ENCODE measurements at places on chromosomes 3 and 15.

- DNase-seq: no peak
Measured at GRCh38 chr15:80153900-80154299, 1.1 kb downstream of the FAH start.

DNA sequence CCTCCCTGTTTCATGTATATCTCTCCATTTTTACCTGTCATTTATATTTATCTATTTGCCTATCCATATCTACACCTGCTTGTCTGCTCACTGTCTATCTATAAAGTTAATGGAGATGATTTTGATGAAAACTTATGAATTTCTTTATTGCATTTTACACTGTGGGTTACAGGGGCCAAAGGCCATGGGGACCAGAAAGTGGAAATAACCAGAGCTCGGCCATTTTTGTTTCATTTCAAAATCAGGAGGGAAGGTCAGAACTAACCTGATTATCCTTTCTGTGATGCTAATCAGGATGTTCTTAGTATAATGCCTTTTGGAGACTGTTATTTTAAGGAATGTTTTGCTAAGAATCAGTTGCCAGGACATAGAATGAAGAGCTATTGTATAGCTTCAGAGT lies 147.2 kb downstream of the LPP start:
- DNase-seq: no peak

GRCh38 chr3:17579289-17580031 lies 163.0 kb downstream of the TBC1D5 start:
- no peak for DNase-seq

GRCh38 chr3:47283193-47283537 lies 421 bp downstream of the KLHL18 start:
- DNase-seq: no peak

DNA sequence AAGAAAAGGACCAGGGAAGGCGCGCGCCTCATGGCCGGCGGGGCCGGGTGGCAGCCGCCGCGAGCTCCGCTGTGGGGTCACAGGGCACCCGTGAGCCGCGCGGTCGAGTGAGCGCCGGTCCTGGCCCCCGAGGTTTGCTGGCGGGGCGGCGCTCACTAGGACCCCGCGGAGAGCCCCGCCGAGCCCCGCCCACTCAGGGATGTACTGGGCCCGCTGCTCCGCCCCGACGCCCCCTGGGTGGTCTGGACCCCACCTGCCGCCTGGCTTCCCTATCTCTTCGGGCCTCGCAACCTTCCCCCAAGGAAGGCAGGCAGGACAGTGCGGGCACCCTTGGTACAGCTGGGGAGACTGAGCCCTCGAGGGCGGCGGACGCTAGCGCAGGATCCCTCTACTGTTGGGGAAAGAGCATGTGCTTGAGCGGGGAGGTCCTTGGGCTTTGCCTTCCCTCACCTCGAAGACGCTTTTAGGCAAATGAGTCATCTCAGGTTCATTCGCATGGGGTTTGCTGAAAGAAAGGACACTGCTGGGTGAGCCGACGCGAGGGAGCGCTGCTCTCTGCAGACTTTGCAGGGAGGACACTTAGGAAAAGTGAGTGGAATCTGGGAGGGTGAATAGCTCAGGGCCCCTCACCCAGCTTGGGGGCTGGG lies at the start of gene CHRNB4:
Gene CHRNB4 (minus strand): TSS at position 109 of the 647 bp plus-strand sequence. CDS start 77 bp downstream, at position 32.
- DNase-seq: no peak

- no peak for DNase-seq
Measured at GRCh38 chr3:110680450-110680849, 391.2 kb upstream of the NECTIN3 start.

GRCh38 chr3:78875851-78876250 lies 891.9 kb downstream of the ROBO1 start:
- no peak for DNase-seq

DNA sequence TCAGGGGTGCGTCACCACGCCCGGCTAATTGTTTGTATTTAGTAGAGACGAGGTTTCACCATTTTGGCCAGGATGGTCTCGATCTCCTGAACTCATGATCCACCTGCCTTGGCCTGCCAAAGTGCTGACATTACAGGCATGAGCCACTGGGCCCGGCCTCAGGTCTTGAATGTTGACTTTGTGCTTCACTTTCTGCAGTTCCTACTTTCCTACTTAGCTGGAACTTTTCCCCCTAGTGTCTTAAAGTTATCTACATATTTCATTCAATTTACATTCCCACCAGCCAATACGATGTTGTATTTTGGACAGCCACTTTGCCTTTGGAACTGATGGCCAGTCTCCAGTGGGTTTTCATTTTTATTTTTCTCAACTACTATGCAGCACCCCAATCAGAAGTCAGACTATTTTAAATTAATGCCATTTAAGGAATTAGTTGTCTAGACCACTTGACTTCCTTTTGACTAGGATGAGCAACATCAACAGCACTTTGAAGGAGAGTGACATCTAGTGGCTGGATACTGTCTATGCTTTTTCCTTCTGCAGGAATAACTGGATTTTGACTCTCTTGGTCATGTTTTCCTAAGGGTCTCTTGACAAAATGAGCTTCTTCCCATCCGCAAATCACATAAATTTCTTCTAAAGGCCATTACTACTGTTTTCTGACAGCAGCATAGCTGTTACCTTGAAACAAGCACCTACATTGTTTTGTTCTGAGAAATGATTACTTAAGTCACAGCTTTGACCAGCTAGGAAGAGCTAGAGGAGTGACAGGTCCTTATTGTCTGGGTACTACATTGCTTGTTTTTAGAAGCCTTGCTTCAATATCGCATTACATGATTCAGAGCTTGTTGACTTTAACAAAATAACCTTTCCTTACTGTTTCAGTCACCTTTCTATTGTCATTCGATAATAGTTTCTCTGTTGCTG lies 140.2 kb downstream of the ITPR1 start:
- peak; percentile 14 for DNase-seq

GRCh38 chr15:66617137-66618090 lies 51.6 kb upstream of the LCTL start:
- DNase-seq: peak; percentile 38

DNA sequence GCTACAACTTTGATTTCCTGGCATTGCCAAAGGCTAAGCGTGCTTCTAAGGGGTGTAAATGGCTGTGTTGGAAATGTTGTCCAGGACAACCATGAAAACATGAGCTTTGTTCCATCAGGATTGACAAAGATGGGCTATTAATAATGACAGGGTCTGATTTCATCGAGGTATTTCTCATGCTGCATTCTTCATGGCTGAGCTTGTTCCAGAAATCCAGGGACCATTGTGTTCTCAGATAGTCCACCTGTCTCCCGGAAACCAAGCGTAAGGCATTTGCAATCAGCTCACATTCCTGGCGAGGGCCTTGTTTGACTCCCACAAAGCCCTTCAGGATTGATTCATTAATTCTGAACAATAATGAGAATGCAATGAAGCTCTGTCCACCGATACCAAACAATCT lies 111.3 kb downstream of the CD47 start:
- no peak for DNase-seq

GRCh38 chr3:134918441-134918840 lies 123.4 kb downstream of the EPHB1 start:
- DNase-seq: no peak

DNA sequence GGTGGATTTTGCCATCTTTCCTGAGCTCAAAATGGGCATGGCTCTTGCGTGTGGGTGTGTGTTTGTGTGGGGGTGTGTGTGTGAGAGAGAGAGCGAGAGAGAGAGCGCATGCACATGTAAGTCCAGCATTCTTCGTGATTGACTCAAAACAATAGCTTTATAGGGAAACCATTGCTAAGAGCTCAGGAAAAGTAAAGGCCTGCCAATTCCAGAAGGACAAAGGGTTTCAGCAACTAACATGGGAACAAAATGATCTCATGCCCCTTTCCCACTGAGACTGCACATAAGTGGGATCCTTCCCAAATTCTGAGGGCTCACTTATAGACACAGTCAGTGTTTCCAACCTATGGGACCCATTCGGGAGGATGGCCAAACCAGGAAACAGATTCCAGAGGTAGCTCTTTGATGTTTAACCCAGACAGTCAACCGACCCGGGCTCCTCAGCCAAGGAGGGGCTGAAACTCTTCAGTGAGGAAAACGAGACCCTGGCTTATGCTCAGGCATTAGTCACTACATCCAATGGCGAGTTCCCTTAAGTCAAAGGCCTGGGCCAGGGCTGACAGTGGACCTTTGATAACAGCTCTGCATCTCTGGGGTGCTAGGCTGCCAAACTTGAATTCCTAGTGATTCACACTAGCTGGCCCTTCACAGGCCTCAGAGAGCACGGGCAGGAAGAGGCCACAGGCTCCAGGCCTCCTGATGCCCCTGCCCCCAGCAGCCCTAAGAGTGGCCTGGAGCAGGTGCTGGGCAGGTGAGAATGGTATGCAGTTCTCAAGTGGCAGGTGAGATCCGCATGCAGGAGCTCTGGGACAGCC lies 305.0 kb upstream of the C2CD4B start:
- no peak for DNase-seq

DNA sequence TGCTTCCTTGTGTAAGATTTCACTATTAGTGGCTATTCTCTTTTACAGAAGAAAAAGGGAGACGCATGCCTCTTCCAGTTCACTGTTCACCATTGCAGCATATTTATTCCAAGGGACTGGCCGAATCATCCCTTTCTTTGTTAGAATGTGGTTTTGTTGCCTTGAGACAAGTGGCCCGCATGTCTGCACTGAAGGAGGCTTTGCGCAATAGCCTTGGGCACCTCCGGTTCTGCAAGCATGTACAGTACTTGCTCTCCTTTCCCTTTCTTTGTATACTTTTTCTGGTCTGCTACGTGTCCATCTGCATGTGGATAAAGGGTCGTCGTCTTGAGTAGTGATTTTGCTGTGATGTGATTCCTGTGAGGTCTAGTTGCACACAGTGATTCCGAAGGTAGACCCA lies 43.0 kb downstream of the FLNB start:
- no peak for DNase-seq

GRCh38 chr3:37032961-37033360 lies 39.6 kb downstream of the MLH1 start:
- no peak for DNase-seq

DNA sequence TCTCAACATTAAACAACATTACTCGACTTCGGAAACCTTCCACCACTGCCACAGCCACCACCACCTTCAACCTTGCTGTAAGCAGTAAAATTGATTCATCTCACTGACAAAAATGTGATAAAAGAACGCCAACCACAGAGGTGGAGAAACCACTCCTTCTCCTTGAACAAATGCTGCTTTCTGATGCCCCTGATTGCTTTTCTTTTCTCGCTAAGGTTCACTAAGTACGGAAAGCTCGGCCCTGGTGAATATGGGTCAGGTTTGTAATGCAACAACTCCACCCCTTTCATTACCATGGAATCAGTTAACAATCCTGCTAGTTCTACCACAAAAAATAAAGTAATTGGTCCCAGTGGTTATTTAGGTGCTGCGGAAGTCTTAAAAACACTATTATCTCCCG lies 44.9 kb downstream of the MEIS2 start:
- no peak for DNase-seq

DNA sequence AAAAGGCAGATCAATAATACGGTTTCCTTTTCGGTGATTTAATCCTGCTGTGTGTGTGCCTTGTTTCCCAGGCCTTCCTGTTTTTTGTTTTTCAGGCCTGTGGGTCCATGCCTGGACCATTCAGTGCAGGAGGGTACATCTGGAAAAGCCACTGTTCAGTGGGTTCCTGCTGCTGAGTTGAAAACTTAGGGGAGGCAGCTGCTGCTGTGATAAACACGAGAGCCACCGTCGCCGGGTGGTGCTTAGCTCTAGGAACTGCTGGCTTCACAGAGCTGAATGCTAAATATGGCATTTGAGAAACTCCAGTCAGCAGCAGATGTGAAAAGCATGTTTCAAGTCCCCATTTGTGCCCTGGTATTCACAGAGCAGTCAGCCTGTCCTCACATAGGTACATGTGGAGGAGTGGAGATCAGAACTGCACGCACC lies 44.0 kb downstream of the SYNM start:
- no peak for DNase-seq

DNA sequence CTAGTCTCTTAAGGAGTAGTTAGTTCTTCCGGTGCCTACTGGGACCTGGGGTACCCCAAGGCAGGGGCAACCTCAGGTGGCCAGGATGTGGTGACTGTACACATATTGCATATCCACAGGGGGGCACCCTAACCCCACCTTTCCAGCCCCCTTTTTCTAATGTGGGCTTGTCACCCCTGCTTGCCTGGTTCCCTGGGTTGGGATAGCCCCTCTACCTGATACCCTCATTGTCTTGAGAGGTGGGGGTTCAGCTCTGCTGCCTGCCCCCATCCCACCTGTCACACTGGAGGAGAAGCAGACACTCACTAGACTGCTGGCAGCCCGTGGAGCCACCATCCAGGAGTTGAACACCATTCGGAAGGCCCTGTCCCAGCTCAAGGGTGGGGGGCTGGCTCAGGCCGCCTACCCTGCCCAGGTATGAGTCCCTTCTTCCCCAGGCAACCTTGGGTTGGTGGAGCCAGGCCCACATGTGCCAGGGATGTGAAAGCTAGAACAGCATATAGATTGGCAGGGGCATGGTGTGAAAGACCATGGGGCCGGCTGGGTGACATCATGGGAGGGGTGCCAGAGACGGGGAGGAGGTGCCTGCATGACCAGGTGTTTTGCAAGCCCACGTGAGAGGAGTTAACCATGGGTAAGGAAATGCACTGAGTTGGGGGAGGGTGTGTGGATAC lies 4.0 kb downstream of the GLYCTK start:
- no peak for DNase-seq

DNA sequence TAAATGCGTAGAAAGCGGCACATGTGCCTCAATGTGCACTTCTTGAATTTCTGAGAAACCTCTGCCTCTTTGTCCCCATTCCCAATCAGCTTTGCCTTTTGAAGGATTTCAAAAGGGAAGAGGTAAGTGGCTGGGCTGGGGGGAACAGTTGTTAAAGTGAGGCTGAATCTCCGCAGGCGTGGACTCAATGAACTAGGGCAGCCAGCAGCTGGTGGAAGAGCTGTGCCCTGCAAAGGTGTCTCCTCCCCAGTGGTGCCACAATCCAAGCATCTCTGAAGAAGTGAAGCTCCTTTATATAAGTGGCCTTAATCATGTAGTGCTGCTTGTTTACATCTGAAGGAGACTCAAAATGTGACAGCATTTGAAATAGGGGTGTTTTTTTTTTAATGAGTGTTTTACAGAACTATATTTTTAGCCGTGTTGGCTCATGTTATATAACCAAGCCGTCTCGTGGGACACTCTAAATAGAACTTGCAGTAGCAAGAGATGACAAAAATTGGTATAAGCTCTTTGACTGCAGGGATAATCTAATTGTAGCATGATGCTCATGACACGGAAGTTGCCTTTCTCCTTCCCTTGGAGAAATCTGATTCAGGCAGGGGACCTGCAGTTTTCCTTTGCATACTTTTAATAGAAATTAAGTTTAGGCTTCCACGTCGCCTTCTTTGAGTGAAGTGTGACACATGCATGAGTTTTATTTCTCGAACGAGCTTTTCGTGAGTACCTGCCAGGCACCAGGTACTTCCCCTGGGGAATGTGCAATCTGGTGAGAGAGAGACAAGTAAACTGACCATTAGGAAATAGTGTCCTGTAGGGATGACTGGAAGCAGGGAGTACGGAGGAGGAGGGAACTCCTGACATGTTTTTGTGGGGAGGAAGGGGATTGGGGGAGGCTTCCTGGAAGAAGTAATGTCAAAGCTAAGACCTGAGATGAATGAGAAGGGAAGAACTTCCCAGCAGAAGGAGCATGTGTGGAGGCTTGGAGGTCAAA lies 179.7 kb upstream of the BHLHE40 start:
- DNase-seq: no peak
